Fibroblast of lung (primary cell): ENCODE measurements at places on chromosomes 7 and 10.
A peak's percentile ranks its signal among the peaks of the same experiment; 100 is the strongest.

- DNase-seq: no peak
- no peak overlapping the region for H3K4me3 ChIP-seq
- H3K27ac ChIP-seq: no peak overlapping the region
- H3K36me3 ChIP-seq: no peaks in the 10 kb centered on the region
- peaks cover 3% of the 10 kb centered on the region for H3K27me3 ChIP-seq
Measured at GRCh38 chr10:12423896-12424295, 74.5 kb downstream of the CAMK1D start.

DNA sequence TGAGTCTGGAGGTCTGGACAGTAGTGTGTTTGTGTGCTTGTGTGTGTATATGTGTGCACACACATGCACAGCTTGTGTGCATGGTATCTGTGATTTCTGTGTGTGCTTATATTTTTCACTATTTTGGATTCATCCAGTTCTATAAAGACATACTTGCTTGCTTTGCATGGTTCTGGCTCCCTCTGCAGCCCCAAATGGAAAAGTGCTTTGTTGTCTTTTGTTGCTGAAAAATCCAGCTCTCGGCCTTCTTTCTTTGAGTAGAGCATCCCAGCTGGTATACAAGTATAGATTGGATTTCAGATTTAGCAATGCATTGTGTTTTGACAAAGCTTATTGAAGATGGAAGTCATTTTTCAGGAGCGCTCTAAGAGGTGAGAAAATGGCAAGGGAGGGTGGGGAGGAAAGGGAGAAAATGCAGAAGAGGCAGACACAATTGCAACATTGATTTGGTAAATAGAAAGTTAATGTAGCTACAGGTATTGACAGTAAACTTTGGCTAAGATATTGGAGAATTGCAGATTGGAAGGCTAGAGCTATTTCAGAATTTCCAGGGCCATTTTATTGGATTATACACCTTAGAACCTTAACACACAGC lies 333.9 kb downstream of the AUTS2 start:
- H3K4me1 ChIP-seq: no peaks in the 10 kb centered on the region
- no peak overlapping the region for H3K4me3 ChIP-seq
- H3K27ac ChIP-seq: no peak overlapping the region
- no peaks in the 10 kb centered on the region for H3K36me3 ChIP-seq
- no peaks in the 10 kb centered on the region for H3K27me3 ChIP-seq

GRCh38 chr7:64180989-64181388 lies 26.0 kb upstream of the ZNF735 start:
- no peak for DNase-seq
- H3K4me1 ChIP-seq: no peaks in the 10 kb centered on the region
- no peaks in the 10 kb centered on the region for H3K36me3 ChIP-seq

- no peaks in the 10 kb centered on the region for H3K27me3 ChIP-seq
- H3K27ac ChIP-seq: no peak overlapping the region
- H3K4me3 ChIP-seq: no peak overlapping the region
- peaks cover 2% of the 10 kb centered on the region for H3K4me1 ChIP-seq
- no peak for DNase-seq
Measured at GRCh38 chr10:103727546-103727963, 127.8 kb downstream of the SH3PXD2A start.

DNA sequence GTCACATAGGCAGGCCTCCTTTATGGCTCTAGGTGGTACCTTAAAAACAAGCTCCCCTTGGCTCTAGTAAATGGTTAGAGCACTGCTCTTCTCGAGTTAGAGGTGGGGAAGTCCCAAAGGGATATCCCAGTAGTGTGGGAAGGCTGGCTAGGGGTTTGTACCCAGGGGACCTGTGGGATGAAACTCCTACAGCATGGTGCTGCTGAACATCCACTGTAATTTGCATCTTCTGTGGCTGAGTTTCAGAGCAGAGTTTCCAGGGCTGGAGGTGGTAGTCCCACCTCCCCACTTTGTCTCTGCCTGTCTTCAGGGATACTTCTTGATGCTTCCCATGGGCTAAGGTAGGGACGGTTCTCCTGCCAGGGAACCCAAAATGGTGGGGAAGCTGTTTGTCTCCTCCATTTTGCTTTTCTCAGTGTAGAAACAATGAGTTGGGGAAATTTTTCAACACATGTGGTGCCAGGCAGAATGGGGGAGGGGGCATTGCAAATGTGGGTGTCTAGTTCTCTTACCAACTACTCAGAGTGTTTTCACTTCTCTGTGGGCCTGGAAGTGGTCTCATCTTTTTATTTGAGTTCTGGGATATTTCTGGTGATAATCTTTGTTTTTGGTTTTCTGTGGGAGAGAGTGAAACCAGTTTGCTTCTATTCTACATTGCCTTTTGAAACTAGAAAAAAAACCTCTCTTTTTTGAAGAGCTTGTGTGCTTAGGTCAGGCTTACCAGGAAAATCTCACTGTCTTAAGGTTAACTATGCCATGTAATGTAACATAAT lies 36.3 kb downstream of the SCART1 start:
- no peak overlapping the region for H3K27ac ChIP-seq
- no peaks in the 10 kb centered on the region for H3K36me3 ChIP-seq
- DNase-seq: no peak
- no peaks in the 10 kb centered on the region for H3K4me1 ChIP-seq
- no peaks in the 10 kb centered on the region for H3K27me3 ChIP-seq

- no peak overlapping the region for H3K4me3 ChIP-seq
- no peak overlapping the region for H3K27ac ChIP-seq
- no peaks in the 10 kb centered on the region for H3K36me3 ChIP-seq
- DNase-seq: no peak
Measured at GRCh38 chr10:71684356-71685173, 35.0 kb downstream of the C10orf105 start.

DNA sequence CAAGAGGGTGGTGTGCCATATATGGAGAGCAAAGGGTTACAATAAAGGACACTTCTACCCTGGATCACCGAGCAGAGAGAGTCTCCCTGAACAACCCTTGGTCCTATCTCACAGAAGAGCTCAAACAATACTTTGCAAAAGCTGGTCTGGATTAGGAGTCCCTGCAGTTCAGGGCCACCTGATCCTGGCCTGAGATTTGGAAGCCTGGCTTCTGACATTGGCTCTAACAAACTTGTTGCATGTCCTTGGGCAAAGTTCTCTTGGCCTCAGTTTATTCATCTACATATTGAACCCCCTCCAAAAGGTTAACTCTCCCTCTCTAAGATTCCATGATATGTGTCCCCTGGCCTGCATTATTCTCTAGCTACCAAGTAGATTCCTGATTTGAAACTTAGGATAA lies 1.7 kb downstream of the RBP4 start:
- no peaks in the 10 kb centered on the region for H3K36me3 ChIP-seq
- DNase-seq: no peak
- no peak overlapping the region for H3K27ac ChIP-seq
- no peaks in the 10 kb centered on the region for H3K4me1 ChIP-seq
- H3K27me3 ChIP-seq: peaks cover 28% of the 10 kb centered on the region

- H3K4me3 ChIP-seq: no peak overlapping the region
- no peaks in the 10 kb centered on the region for H3K36me3 ChIP-seq
Measured at GRCh38 chr10:79027147-79028055, 41.4 kb upstream of the ZMIZ1 start.

- DNase-seq: no peak
- H3K4me1 ChIP-seq: peaks cover 8% of the 10 kb centered on the region
- no peak overlapping the region for H3K27ac ChIP-seq
- no peak overlapping the region for H3K4me3 ChIP-seq
- H3K27me3 ChIP-seq: no peaks in the 10 kb centered on the region
- H3K36me3 ChIP-seq: no peaks in the 10 kb centered on the region
Measured at GRCh38 chr7:106062006-106062405, 50.1 kb downstream of the SYPL1 start.

DNA sequence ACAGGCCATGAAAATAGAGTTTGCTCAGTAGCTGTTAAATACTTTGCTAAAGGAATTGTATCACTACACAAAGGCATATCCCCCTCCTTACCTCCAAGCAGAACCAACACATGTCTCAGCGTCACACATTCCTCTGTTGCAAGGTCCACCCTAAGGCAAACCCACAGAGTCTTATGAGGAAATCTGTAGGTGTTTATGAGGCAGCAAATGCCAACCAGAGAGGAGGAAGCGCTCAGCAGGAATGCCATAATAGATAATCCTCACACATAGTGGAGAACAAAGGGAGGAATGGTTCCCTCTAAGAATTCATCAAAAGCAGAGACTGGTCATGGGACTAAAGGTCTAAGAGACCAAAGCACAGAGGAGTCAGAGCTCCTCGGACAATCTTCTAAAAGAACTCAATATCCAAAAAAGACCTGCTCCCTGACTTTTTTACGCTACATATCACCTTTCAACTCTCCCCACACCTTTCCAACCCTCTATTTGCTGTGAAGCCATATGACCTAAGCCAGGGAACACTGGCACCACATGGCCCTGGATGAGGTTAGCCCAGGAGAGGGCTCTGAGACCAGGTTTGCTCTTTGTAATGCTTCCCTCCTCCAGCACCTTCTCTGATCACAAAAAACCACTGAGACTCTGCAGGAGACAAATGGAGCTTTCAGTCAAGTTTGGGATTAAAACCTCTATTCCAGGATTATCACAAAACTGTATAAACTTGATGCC lies 7.3 kb downstream of the SLC25A13 start:
- no peaks in the 10 kb centered on the region for H3K4me1 ChIP-seq
- H3K36me3 ChIP-seq: no peaks in the 10 kb centered on the region
- no peaks in the 10 kb centered on the region for H3K27me3 ChIP-seq

DNA sequence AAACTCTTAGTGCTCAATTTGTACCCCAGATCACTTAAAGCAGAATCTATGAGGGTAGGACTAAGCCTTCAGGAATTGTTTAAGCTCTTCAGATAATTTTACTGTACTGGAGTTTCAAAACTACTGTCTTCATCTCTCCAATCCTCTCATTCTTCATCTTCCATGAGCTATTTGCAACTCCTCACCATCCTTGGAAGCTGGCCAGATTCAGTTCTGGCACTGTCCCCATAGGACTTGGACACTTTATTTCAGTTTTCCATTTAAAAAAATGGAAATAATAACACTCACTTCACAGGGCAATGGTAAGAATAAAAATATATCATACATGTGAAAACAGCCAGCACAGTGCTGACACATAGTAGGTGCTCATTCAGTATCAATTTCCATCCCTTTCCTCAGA lies 74.6 kb downstream of the PPP1R17 start:
- no peaks in the 10 kb centered on the region for H3K4me1 ChIP-seq
- no peak for DNase-seq
- H3K4me3 ChIP-seq: no peak overlapping the region
- H3K27me3 ChIP-seq: no peaks in the 10 kb centered on the region
- H3K36me3 ChIP-seq: no peaks in the 10 kb centered on the region

DNA sequence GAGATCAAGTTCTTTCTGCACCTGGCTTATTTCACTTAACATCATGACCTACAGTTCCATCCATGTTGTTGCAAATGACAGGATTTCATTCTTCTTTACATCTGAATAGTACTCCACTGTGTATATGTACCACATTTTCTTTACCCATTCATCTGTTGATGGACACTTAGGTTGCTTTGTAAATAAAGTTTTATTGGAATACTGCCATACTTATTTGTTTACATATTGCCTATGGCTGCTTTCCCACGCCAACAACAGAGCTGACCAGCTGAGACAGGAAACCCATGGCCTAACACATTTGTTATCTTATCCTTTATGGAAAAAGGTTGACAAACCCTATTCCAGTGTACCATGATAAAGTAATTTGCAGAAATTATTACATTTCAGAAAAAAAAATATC lies 153.7 kb downstream of the GLI3 start:
- no peak overlapping the region for H3K4me3 ChIP-seq
- H3K4me1 ChIP-seq: no peaks in the 10 kb centered on the region
- no peak overlapping the region for H3K27ac ChIP-seq
- no peaks in the 10 kb centered on the region for H3K36me3 ChIP-seq
- H3K27me3 ChIP-seq: no peaks in the 10 kb centered on the region

- DNase-seq: no peak
- H3K36me3 ChIP-seq: peaks cover 15% of the 10 kb centered on the region
- H3K27ac ChIP-seq: peak overlapping the region; percentile 73
- H3K4me3 ChIP-seq: peak overlapping the region; percentile 68
- H3K27me3 ChIP-seq: no peaks in the 10 kb centered on the region
Measured at GRCh38 chr10:104267721-104268404, 1.1 kb upstream of the GSTO2 start.

GRCh38 chr7:71286336-71286735 lies 154.4 kb downstream of the GALNT17 start:
- no peaks in the 10 kb centered on the region for H3K36me3 ChIP-seq
- no peak overlapping the region for H3K4me3 ChIP-seq
- DNase-seq: no peak
- no peak overlapping the region for H3K27ac ChIP-seq
- H3K27me3 ChIP-seq: no peaks in the 10 kb centered on the region

DNA sequence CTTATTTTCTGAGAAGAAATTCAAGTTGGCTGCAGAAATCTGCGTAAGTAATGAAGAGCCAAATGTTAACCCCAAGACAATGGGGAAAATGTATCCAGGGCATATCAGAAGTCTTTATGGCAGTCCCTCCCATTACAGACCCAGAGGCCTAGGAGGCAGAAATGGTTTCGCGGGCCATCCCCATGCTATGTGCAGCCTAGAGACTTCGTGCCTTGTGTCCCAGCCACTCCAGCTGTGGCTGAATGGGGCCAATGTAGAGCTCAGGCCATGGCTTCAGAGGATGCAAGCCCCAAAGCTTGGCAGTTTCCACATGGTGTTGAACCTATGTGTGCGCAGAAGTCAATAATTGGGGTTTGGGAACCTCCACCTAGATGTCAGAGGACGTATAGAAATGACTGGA lies 131.9 kb downstream of the GPR37 start:
- H3K36me3 ChIP-seq: no peaks in the 10 kb centered on the region
- H3K27me3 ChIP-seq: no peaks in the 10 kb centered on the region
- H3K27ac ChIP-seq: no peak overlapping the region
- no peak for DNase-seq

GRCh38 chr10:33453081-33454025 lies 118.9 kb upstream of the NRP1 start:
- no peak overlapping the region for H3K27ac ChIP-seq
- no peaks in the 10 kb centered on the region for H3K36me3 ChIP-seq
- H3K4me1 ChIP-seq: no peaks in the 10 kb centered on the region
- H3K27me3 ChIP-seq: no peaks in the 10 kb centered on the region
- no peak overlapping the region for H3K4me3 ChIP-seq

- DNase-seq: no peak
- H3K4me1 ChIP-seq: no peaks in the 10 kb centered on the region
- H3K4me3 ChIP-seq: no peak overlapping the region
- H3K27ac ChIP-seq: no peak overlapping the region
- H3K36me3 ChIP-seq: no peaks in the 10 kb centered on the region
Measured at GRCh38 chr7:158369866-158370265, 217.8 kb downstream of the PTPRN2 start.
